Right atrium auricular region (tissue), 2 donors: ENCODE measurements at places on chromosomes 13 and 19. TPM values are rescaled to one million over a fixed set of nuclear protein-coding genes. Genes with fewer than 3 reads are reported as not detected.

DNA sequence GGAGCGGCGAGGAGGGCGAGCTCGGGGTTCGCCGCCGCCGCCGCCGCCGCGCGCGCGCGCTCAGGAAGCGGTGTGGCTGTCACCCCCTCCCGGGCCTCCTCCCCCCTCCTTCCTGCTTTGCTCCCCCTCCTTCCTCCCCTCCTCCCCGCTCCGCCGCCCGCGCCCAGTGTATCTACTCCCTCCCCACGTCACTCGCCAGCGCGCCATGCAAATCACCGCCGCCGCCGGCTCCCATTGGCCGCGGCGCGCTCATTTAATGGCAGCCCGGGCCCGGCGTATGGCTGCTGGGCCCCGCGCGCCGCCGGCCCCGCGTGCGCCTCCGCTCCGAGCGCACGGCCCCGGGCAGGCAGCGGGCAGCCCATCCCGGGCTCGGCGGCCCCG lies 335 bp upstream of the SOX1 start:
- no peak for DNase-seq

GRCh38 chr13:114222461-114222968 lies 12.2 kb upstream of the CDC16 start:
- DNase-seq, result no peak

GRCh38 chr13:26423629-26424028 lies 133.9 kb upstream of the WASF3 start:
- peak; percentile 60 for DNase-seq

ELAVL3 gene
- total RNA-seq, result not detected

DNA sequence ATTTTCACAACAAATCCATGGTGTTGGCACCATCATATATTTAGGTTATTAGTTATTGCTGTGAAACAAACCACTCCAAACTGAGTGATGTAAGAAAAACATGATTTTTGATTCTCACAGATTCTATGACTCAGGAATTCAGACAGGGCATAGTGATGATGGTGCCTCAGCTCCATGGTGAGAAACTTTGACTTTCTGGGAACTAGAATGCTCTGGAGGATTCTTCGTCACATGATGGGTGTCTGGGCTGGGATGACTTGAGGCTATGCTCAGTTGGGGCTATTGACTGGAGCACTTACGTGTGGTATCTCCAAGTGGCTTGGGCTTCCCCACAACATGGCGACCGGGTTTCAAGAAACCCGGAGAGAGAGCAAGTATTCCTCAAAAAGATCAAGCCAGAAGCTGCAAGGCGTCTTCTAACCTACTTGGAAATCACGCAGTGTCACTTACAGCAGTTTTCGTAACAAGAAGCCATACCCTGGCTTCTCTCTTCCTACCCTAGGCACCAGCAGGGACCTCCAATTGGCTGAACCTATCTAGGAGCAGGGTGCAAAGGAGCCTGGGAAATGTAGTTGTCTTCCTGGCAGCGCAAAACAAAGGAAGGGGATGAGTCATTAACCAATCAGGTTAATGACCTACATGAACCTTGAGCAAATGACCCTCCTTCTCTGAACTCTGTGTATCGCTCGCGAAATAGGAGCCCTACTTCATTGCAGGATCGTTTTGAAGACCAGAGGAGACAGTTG lies 22.4 kb downstream of the VAV1 start:
- no peak for DNase-seq

DNA sequence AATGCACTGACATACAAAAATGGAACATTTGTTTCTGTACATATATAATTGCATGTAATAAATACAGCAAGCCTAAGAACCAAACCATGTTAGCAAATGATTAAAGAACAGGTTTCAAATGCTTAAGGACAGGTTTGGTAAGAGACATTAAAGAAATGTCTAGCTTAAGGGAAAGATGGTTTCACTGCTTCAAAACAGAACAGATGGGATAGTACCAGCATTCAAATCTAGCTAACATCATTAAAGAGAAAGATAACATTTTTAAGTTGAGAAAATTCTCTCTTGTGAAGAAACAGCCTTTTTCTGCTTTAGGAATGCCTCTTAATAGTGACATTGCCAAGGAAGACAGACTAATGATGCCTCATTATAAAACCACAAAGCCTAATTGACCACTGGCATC lies 52.5 kb upstream of the DOCK9 start:
- DNase-seq, result no peak

- no peak for DNase-seq
These were observed 20.7 kb downstream of the PIP5K1C start for GRCh38 chr19:3679581-3679980.

DNA sequence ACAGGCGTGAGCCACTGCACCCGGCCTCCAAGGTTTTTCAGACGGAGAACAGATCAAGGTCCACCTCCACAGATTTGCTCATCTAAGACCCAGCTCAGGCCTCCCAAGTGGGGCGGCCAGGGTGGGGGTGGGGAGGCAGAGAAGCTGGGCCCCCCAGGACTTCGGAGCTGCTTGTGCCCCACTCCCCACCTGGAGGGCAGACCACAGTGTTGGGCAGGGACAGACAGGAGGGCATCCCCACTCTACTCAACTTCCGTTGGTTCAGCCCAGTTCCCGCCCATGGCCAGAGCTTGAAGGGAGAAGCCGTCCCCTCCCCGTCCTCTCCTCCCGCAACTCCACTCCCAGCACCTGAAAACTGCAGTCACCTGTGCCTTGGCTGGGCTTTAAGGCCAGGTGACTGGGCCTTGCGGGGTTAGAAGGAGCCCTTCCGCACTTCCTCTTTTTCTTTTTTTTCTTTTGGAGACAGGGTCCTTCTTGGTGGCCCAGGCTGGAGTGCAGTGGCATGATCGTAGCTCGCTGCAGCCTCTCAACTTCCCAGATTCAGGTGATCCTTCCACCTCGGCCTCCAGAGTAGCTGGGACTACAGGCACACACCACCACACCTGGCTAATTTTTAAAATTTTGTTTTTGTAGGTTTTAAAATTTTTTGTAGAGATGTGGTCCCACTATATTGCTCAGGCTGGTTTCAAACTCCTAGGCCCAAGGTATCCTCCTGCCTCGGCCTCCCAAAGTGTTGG lies 734 bp upstream of the LRRC8E start:
- DNase-seq, result no peak

DNA sequence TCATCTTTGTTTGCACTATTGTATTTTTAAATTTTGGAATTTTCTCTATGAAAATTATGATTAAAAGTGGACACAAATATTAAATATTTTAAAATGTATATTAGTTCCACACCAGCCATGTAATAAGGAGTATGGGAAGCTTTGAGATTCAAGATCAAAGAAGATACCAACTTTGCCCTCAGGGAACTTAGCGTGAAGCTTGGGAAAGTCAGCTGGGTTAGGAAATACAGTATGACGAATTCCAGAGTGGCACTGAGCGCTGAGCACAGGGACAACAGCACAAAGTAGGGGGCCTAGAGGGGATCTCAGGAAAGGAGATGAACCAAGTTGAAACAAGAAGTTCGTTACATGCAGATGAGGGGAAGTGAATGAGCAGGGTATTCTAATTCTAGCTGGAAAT lies 76.9 kb upstream of the SHISA2 start:
- DNase-seq, result no peak

CCDC61 gene
- total RNA-seq, result 5.3 TPM

DNA sequence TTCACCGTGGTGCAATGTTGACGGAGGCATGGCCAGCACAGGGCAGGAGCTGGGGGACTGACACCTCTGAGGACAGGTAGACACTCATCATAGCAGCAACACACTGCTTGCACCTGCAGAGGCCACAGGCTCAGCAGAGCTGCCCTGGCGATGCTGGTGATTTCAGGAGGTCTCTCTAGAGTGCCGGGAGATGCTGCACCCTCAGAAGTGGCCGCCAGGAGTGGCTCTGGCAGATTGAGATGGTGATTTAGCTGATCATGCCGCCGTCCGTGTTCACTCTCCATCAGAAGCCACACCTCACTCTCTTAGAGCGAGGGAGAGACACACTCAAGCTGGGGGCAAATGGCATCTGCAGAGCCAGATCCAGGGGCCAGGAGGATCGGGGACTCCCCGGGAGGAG lies 244.6 kb upstream of the SGCG start:
- no peak for DNase-seq

EBPL gene
- 17.6 TPM for total RNA-seq

MBD3L3 gene
- total RNA-seq, result not detected

GRCh38 chr13:77034881-77035280 lies 7.9 kb upstream of the FBXL3 start:
- DNase-seq, result no peak

- DNase-seq, result no peak
These were observed 319.0 kb downstream of the ZNF536 start for GRCh38 chr19:30690935-30691818.

DPY19L3 gene
- total RNA-seq, result 3.7 TPM

GRCh38 chr19:33947265-33947964 lies 150.7 kb downstream of the KCTD15 start:
- DNase-seq, result no peak

DNA sequence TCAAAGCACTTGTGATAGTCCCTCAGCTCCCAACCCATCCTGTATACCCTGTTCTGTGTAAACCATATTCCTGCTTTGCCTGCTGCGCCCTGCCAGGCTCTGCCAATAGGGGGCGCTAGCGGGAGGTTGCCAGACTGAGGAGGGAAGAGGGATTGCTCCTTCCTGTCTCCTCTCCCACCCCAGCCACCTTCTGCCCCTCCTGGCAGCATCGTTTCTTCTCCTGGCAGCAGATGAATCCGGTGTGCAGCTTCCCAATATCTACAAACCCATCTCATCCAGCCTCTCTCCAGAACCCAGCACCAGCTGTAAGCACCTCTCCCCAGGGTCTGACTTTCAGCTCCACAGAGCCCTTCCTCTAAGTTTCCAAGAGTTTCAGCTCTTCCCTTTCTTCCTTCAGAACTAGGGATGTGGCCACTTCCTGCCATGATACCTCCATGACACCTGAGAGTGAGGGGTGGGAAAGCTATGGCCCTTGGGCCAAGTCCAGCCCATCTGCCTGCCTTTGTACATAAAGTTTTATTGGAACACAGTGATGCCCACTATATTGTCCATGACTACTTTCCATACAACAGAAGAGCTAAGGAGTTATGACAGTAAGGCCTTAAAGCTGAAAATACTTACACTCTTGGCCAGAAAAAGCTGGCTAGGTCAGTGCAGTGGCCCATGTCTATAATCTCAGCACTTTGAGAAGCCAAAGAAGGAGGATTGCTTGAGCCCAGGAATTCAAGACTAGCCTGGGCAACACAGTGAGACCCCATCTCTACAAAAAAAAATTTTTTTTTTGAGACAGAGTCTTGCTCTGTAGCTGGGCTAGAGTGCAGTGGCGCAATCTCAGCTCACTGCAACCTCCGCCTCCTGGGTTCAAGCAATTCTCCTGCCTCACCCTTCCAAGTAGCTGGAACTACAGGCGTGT lies 34.5 kb upstream of the ATP1A3 start:
- DNase-seq, result no peak

SULT2A1 gene
- total RNA-seq, result not detected

DNA sequence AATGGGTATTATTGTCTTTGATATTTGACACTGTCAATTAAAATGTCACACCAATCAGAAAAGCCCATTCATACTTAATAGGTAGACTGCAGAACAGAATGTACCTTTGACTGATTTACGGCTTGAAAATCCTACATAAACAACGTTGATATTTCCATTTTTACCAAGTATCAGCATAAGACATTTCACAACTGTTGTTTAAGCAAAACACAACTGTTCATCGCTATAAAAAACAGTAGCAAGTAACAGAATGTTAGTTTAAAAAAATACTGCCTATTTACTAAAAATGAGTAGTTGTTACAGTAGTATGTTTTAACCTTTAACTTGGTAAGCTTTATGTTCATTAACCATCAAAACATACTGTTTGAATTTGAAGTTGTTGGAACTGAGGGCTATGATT lies 1096.6 kb downstream of the PCDH17 start:
- DNase-seq, result no peak

DNA sequence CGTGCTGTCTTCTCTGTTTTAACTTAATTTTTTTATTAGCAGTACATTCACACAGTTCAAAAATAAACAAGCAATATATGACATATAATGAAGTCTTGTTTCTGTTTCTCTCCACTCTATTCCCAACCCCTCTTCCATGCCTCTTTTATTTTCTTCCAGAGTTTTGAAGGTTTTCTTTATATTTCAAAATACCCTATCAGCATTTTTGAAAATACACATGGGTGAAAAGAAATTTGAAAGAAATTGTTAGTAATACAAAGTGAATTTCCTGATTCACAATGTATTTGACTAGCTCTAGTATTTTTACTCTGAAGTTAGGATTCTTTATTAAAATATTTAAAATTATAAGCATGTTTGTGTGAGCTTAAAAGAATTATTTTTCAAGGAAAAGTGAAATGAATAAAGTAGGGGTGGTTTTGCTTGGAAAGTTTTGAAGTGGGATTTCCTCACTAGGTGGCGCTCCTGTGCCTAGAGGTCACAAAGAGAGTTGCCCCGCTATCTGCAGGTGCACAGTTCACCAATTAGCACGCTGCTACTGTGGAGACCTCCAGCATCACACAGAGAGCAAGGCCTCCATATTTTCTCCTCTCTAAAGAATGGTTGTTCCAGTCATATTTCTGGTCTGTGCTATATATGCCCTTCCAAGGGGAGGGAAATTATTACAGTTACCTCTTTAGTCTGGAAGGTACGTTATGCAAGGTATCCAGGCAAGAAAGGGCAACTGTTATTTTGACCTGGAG lies 37.6 kb downstream of the SOX21 start:
- DNase-seq, result no peak

- DNase-seq, result peak; percentile 83
These were observed 890 bp upstream of the ZNF611 start for GRCh38 chr19:52735734-52736133.

DNA sequence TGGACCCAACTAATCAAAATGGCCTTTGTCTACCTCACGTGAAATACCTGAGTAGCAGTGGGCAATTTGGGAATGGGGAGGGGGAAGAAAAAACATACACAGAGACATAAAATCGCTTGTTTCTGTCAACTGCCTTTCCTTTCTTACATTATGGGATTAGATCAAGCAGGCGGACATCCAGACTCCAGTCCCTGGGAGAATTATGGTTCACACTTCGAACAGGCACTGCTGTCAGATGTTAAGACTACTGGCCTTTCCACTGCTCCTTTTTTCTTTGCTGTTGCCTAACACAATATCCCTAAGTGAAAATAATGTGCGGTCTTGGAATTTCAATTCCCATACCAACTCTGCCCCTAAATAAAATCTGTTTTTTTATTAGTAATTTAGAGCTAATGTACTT lies 1719.7 kb upstream of the SLC10A2 start:
- no peak for DNase-seq
